Gastrocnemius medialis (tissue), 4 donors: ENCODE measurements at places on chromosomes 4 and X. TPM values are rescaled to one million over a fixed set of nuclear protein-coding genes. Genes with fewer than 3 reads are reported as not detected.

PIR gene
- 20.2 TPM for total RNA-seq

PITX2 gene
- total RNA-seq = 30.7 TPM

AMTN gene
- total RNA-seq = not detected

GABRQ gene
- not detected for total RNA-seq

CT45A2 gene
- total RNA-seq = not detected
